NCI-H1048 (cell line): ENCODE measurements at places on chromosomes 12 and 14.

- no peak for DNase-seq
Measured at GRCh38 chr14:92425101-92425500, 88.5 kb upstream of the RIN3 start.

- no peak for DNase-seq
Measured at GRCh38 chr12:3554371-3555115, 63.5 kb downstream of the PRMT8 start.

DNA sequence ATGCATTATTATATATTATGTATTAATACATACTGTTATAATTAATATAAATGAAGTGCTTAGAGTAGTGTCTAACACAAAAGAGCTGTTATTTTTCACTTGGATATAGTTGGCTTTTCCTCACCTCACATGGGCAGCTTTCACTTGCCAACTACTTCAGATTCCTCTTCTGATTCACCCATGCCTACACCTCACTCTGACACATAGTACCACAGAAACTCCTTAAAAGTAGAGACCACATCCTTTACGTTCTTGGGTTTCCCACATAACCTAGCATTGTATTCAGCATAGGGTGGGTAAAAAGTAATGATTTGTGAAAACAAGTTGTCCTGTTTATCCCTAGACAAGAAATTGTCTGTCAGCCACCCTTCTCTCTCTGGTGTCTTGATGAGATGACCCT lies 61.0 kb downstream of the DIO2 start:
- no peak for DNase-seq

DNA sequence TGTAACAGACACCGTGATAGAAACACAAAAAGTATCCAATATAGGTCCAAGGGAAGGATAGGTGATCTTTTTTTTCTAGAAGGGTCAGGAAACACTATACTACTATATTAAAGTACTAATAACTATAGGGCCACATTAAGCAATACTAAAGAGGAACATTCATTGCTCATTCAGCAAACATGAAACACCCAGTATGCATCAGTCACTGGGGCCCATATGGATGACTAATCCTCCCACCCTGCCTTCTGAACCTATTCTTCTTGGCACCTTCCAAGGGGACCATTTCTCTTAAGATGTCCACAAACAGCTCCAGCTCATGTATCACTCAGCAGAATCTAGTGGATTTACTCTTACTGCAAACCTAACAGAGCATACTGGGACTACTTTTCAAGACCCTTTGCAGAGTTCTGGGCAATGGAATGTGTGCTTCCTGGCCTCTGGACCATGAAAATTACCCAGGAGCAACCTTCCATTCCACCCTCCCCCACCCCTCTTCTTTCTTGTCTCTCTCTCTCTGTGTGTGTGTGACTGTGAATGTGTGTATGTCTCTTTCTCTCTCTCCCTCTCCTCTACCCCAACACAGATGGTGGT lies 187.9 kb downstream of the EPS8 start:
- no peak for DNase-seq

DNA sequence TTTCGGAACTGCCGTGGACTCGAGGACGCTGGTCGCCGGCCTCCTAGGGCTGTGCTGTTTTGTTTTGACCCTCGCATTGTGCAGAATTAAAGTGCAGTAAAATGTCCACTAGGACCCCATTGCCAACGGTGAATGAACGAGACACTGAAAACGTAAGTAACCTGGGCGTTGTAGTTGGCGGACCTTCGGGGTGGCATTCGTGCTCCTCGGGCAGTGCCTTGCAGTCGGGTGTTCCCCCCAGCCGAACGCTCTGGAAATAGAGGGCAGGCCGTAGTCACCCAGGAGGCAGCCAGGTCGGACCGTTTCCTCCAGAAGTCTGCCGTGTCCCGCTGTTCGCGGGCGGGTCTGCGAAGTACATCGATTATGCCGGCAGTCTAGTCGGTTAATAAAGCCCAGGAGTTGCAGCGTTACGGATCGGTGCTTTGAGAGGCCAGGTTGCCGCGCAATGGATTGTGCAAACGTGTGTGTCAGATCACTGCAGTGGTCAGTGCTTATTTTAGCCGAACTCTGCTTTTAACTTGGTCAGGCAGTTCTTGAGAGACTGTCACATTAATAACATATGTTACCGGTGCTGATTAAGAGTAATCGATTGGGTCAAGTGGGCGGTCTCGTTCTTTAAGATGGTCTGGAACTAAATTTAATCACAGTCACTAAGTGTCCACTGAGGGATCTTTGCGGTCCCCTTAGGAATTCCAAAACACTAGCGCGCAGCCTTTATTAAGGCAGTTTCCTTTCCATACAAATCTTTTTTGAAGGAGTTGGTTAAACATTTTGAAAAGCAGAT lies 906 bp downstream of the MARK3 start:
- DNase-seq, result no peak

DNA sequence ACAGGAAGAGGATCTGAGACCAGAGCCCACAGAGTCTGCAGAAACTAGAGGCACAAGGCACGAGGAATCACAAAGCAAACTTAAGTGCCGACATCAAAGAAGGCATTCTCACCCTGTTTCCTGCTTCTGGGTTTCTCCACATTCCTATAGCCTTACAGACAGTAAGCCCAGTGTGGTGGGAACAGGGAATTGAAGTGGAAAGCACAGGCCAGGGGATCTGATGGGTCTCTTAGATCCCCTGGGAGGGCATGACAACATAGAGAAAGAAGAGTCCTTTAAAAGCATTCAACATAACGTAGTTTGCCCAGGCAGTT lies 75.6 kb upstream of the FRMD6 start:
- DNase-seq, result no peak

- no peak for DNase-seq
Measured at GRCh38 chr12:30136696-30137095, 353.0 kb upstream of the TMTC1 start.

- no peak for DNase-seq
Measured at GRCh38 chr12:84397263-84397662, 515.3 kb downstream of the SLC6A15 start.
